ENCODE measurements at places on chromosomes 11 and 22. TPM values are rescaled to one million over a fixed set of nuclear protein-coding genes. Genes with fewer than 3 reads are reported as not detected.

DNA sequence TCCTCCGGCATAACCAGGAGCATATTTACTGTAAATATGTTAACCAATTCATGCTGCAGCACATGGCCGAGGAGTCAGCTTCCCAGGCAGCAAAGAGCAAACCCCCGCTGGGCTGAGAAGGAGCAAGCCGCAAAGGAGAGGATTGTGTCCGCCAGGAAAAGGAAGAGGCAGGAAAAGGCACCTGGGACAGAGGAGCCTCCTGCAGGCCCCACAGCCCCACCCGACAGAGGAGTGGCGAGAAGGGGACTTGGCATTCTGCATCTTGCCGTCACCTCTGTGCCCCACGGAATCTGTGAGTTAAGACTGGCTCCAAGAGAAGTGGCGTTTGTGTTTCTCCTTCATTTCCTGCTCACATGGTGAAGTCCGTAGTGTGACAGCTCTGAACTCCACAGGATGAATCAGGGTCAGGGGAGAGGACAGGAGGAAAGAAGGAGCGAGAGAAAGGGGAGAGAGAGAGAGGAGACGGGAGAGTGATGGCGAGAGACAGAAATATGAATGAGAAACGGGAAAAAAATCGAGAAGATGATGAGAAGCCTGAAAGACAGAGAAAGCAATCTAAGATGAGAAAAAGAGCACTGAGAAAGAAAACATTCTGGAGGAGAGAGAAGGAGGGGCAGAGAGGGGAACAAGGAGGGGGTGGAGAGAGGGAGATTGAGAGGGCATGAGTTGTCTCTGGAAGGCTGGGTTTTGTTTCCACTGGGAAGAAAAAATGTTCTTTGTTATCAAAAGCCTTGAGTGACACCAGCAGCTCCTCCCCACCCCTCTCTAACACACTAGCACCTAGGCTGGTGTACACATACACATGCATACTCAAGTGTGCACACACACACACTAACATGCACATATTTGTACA, 489.6 kb downstream of the MN1 start:
- DNase-seq, result peak; percentile 15
- H3K27me3 ChIP-seq, result no peaks in the 10 kb centered on the region
- H3K4me3 ChIP-seq, result no peak overlapping the region
- no peak overlapping the region for H3K27ac ChIP-seq

- H3K27me3 ChIP-seq, result no peaks in the 10 kb centered on the region
- H3K4me1 ChIP-seq, result no peaks in the 10 kb centered on the region
- H3K36me3 ChIP-seq, result peaks cover 19% of the 10 kb centered on the region
Measured at GRCh38 chr11:64759131-64759721, 548 bp downstream of the PYGM start.

Gene MUC2
- polyA plus RNA-seq, result 0.24 TPM

GRCh38 chr22:20751185-20751851, 22.6 kb upstream of the SERPIND1 start:
- no peak overlapping the region for H3K27ac ChIP-seq
- H3K27me3 ChIP-seq, result no peaks in the 10 kb centered on the region
- H3K36me3 ChIP-seq, result peaks cover 33% of the 10 kb centered on the region
- DNase-seq, result no peak

Gene PRR33
- 0.13 TPM for polyA plus RNA-seq

DNA sequence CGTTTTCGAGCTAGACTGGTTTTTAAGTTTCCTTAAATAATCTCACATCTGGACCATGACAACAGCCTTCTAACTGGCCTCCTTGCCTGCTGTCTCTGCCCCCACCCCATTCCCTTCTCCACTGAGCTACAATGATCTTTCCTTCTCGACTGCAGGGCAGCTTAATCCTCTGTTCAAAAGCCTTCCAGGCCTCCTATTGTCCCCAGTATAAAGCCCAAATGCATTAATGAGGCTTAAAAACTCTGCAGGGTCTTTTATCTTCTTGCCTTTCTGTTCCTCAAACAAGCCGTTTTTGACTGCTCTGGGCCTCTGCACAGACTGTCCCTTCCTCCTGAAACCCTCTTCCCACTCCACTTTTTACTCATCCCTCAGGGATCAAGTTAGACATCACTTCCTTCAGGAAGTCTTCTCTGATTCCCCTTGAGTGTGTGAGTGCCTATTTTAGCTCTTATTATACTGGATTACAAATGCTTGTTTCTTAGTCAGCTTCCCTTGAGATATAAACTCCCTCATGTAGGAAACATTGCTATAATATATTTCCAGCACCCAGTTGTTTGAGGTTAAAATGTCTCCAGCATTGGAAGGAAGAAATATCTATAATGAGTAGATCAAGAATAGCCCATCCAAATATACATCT, 23.6 kb upstream of the PAMR1 start:
- H3K27ac ChIP-seq, result no peak overlapping the region
- H3K36me3 ChIP-seq, result no peaks in the 10 kb centered on the region
- no peak overlapping the region for H3K4me3 ChIP-seq
- H3K4me1 ChIP-seq, result no peaks in the 10 kb centered on the region
- no peak for DNase-seq
- H3K27me3 ChIP-seq, result no peaks in the 10 kb centered on the region

DNA sequence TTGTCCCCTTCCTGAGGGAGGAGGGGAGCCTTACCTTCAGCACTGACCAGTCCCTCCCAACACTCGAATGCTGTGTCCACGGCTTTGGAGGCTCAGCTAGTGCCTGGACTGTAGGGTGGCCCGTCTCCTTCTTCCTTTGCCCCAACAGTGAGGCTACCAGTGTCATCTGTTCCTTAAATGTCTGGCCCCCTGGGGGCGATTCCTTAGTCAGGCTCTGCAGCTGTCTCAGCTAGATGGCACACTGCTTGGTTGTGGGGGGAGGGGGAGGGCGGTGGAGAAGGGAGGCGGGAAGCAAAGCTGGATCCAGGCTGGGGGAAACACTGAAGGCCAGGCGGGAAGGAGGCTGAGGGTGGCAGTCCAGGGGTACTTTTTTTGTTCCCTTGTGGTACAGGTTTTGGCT, at the start of gene IGSF22:
Gene IGSF22 (minus strand): TSS at position 149 of the 400 bp plus-strand sequence. CDS start 1,952 bp downstream, outside the sequence.
- no peaks in the 10 kb centered on the region for H3K27me3 ChIP-seq
- H3K27ac ChIP-seq, result no peak within 1 kb of the TSS
- no peak for DNase-seq
- no peaks in the 10 kb centered on the region for H3K36me3 ChIP-seq

DNA sequence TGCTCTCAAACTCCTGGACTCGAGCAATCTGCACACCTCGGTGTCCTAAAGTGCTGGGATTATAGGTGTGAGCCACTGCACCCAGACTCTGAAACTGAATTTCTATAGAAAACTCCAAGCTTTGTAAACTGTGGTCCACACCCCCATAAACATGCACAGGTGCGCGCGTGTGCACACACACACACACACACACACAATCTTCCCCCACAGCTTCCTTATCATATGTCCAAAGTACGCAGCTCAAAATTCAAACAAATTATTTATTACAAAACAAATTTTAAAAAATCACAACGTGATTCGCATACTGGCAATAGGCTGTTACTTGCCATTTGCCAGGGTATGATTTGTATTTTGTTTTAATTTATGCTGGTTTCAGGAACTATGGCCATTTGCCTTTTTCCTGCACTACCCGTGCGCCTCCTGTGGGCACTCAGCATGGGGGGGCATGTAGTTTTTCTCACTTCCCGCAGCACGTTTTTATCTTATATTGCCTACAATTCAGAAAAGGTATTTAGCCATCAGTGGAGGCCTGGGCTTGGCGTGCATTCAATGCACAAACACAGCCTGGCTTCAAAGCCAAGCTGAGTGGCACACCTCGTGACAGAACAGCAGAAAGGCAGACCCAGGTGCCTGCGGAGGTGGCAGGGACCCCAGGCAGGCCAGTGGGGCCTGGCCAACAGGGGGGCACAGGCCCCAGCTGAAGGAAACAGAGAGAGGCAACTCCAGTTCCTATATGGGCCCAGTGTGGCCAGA, 10.8 kb upstream of the SNX32 start:
- no peaks in the 10 kb centered on the region for H3K27me3 ChIP-seq
- H3K36me3 ChIP-seq, result no peaks in the 10 kb centered on the region
- no peaks in the 10 kb centered on the region for H3K4me1 ChIP-seq
- DNase-seq, result no peak
- H3K4me3 ChIP-seq, result no peak overlapping the region

Gene LDLRAD3
- polyA plus RNA-seq, result 14.3 TPM

GRCh38 chr11:88178191-88178590, 2.9 kb upstream of the RAB38 start:
- no peaks in the 10 kb centered on the region for H3K36me3 ChIP-seq
- no peak overlapping the region for H3K27ac ChIP-seq
- no peaks in the 10 kb centered on the region for H3K4me1 ChIP-seq
- no peaks in the 10 kb centered on the region for H3K27me3 ChIP-seq
- H3K4me3 ChIP-seq, result no peak overlapping the region

GRCh38 chr11:95647355-95647754, 142.2 kb downstream of the FAM76B start:
- H3K4me1 ChIP-seq, result no peaks in the 10 kb centered on the region
- no peak overlapping the region for H3K27ac ChIP-seq
- no peaks in the 10 kb centered on the region for H3K27me3 ChIP-seq
- no peak for DNase-seq
- no peak overlapping the region for H3K4me3 ChIP-seq

Gene PICALM
- polyA plus RNA-seq, result 142 TPM

DNA sequence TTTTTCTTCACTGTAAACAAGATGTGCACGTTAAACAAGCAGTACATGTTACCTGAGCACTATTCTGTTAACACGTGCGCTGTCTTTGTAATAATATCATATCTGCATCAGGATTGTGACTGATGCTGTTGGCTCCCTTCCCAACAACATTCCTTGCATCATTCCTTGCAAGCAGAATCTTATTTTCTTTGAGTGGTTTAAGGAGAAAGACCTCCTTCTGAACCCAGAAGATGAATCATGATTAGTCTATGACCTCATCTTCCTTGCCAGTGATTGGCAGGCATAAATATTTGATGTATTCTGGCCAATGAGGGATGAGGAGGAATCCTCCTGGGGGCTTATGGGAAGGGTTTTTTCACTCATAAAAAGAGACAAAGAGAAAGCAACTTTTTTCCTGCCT, 46.2 kb downstream of the C11orf71 start:
- no peak for DNase-seq
- H3K4me3 ChIP-seq, result no peak overlapping the region
- H3K27me3 ChIP-seq, result no peaks in the 10 kb centered on the region
- H3K36me3 ChIP-seq, result no peaks in the 10 kb centered on the region
- H3K27ac ChIP-seq, result no peak overlapping the region

Gene PRDX5
- 777 TPM for polyA plus RNA-seq

Gene DUSP18
- 7.9 TPM for polyA plus RNA-seq

Gene EMID1
- polyA plus RNA-seq, result 8.8 TPM

Gene CARNS1
- polyA plus RNA-seq, result 0.15 TPM
